NCI-H2107 (cell line): ENCODE measurements at places on chromosomes 1 and 21.

- DNase-seq, result no peak
Observed at GRCh38 chr1:40029608-40030007, 10.9 kb upstream of the CAP1 start.

- DNase-seq, result peak; percentile 86
Observed at GRCh38 chr1:93629101-93630059, 52.3 kb downstream of the BCAR3 start.

GRCh38 chr1:184739796-184740195 lies 14.9 kb downstream of the EDEM3 start:
- DNase-seq, result no peak

GRCh38 chr1:201892211-201892610 lies 3.5 kb downstream of the SHISA4 start:
- DNase-seq, result no peak

- no peak for DNase-seq
Observed at GRCh38 chr1:220818421-220819173, 31.9 kb downstream of the MTARC1 start.

DNA sequence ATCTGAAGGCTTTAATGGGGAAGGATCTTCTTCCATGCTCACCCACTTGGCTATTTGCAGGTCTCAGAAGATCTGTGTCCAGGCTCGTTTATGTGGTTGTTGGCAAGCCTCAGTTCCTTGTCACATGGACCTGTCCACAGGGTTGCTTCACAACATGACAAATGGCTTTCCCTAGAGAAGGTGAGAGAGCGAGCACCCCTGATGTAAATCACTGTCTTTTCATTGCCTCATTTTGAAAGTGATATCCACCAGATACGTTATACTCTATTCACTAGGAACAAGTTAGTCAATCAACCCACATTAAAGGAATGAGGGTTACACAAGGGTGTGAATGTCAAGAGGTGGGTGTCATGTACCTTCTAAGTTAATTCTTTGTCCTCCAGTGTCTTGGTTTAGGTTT lies 433.3 kb downstream of the RPS6KC1 start:
- DNase-seq, result no peak

DNA sequence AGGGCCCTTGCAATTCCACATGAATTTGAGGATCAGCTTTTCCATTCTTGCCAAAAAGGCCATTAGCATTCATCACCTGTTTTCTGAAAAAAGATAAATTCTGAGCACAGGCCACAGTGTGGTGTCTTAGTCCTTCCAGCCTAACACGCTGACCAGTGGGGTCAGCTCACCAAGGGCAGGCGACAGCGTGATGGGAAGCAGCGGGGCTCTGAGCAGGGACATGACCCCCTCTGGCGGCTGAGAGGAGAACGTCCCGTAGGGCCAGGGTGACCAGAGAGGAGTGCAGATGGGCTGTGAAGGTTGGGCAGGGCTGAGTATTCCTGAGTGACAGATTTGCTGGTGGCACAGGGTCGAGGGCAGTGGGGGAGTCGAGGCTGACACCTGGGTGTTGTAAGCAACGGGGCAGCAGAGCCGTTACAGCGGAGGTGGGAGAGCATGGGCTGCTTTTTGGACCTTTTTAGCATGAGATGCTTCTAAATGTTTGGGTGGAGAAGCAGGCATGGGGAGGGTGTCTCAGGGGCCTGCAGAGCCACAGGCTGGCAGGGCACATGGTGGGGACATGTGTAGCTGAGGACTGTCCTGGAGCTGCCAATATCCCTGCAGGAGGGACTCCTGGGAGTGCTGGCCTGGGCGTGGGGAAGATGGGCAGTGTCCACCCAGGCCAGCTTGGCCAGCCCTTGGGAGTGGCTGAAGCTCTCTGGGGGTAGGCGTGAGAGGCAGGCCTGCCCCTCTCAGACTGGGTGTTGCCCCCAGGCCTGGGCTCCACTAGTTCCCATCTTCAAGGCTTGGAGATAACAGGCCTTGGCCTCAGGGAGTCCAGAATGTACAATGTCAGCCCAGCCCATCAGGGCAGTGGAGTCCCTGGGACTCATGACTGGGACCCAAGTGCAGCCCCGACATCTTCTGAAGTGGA lies 8.6 kb upstream of the CALML6 start:
- no peak for DNase-seq

GRCh38 chr1:65265296-65265650 lies 44.1 kb upstream of the DNAJC6 start:
- no peak for DNase-seq

GRCh38 chr1:113133038-113133437 lies 60.0 kb downstream of the LRIG2 start:
- no peak for DNase-seq

DNA sequence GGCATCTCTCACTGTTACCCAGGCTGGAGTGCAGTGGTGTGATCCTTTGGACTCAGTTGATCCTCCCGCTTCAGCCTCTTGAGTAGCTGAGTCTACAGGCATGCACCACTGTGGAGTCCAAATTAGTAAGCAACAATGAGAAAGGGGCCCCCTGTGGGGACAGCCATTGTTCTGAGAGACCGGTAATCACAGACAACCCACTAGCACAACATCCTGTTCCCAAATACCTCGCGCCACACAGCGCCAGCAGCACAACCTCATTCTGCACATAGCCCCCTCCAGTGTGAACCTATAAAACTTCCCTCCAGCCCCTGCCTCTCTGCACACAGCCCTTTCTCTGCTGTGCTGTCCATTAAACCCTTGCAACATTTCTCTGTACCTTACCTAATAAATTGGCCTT lies 226.4 kb downstream of the DYRK1A start:
- no peak for DNase-seq

GRCh38 chr1:59006289-59006658 lies 222.4 kb upstream of the JUN start:
- DNase-seq, result no peak

DNA sequence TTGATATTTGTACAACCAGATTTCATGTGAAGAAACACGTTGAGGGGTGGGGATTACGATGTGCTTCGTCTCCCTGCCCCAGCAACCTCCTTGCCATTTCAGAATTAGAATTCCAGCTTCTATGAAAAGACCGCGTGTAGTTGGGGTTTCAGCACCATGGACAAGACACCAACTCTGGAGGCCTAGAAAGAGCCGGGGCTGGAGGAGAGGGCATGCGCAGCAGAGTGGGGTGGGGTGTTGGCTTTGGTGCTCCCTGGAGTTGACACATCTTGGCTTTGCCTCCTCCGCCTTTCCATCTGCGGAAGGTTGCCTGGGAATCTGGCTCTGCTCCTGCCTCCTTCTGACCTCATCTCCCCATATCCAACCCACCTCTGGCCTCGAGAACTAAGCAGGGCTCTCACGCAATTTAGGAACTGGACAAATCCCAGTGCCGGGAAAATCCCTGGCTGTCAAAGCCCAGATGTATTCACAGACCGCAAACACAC lies 11.8 kb downstream of the HTR6 start:
- no peak for DNase-seq

DNA sequence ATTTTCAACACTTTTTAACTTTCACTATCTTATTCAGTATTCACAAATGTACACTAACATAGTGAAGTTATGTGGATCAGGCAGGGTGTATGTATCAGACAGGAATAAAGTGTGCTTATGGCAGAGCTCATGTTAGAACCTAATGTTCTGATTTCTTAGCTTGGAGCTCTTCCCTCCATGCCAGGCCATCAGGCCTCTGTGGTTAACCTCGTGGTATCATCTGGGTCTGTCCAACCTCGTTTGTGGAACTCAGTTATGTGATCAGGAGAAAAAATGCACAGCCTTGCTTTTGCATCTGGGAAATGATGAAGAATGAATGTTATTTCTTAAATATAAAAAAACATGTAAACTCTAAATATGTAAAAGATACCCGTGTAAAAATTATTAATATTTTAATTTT lies 86.9 kb downstream of the MPZL1 start:
- DNase-seq, result no peak

- DNase-seq, result no peak
Observed at GRCh38 chr21:42311816-42312625, 3.2 kb downstream of the TFF3 start.

- no peak for DNase-seq
Observed at GRCh38 chr1:245370905-245371581, 216.3 kb downstream of the KIF26B start.

DNA sequence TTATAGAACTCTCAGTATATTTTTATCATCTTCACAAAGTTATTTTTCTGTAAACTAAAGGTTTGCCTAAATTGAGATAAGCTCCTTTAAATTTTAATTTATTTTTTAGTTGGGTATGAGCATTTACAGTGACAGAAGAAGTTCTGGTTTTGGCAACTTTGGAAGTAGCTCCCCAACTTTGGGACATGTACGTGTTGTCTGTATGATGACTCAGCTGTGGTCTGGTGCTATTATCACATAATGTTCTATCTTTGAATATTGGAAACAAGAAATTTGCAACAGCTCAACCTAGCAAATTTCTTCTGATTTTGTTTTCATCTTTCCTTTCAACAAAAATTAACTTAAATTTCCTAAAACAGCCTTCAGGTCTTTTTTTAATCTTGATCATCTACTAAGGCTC lies 46.6 kb upstream of the C1orf105 start:
- DNase-seq, result no peak

GRCh38 chr21:32035617-32036016 lies 162.8 kb downstream of the HUNK start:
- no peak for DNase-seq

DNA sequence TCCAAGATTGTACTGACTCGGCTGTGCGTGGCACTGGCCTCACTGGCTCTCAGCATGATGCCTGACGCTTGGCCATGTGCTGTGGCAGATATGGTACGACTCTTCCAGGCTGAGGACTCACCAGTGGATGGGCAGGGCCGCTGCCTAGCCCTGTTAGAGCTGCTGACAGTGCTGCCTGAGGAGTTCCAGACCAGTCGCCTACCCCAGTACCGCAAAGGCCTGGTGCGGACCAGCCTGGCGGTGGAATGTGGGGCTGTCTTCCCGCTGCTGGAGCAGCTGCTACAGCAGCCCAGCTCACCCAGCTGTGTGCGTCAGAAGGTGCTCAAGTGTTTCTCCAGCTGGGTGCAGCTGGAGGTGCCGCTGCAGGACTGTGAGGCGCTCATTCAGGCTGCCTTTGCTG lies 2.9 kb downstream of the IPO13 start:
- no peak for DNase-seq

- no peak for DNase-seq
Observed at GRCh38 chr1:21955501-21956281, 18.6 kb upstream of the HSPG2 start.

GRCh38 chr21:17402937-17403336 lies 109.9 kb upstream of the CXADR start:
- DNase-seq, result no peak

GRCh38 chr1:102891868-102892625 lies 216.3 kb downstream of the COL11A1 start:
- no peak for DNase-seq

DNA sequence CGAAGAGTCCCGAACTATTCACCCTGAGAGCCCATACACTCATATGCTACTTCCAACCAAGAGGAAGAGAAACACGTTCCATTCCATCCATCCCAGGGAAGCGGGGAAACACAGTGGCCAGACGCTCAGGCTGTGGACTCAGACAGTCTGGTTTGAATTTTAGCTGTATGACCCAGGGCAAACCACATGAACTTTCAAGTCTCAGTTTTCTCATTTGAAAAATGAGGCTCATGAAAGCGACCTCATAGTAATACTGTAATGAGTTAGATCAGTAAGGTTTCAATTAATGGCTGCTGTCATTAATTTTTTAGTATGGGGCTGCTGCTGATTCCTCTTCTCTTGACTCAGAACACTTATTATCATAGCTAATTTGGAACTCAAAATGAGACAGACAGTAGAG lies 1.5 kb downstream of the FCRL4 start:
- no peak for DNase-seq

DNA sequence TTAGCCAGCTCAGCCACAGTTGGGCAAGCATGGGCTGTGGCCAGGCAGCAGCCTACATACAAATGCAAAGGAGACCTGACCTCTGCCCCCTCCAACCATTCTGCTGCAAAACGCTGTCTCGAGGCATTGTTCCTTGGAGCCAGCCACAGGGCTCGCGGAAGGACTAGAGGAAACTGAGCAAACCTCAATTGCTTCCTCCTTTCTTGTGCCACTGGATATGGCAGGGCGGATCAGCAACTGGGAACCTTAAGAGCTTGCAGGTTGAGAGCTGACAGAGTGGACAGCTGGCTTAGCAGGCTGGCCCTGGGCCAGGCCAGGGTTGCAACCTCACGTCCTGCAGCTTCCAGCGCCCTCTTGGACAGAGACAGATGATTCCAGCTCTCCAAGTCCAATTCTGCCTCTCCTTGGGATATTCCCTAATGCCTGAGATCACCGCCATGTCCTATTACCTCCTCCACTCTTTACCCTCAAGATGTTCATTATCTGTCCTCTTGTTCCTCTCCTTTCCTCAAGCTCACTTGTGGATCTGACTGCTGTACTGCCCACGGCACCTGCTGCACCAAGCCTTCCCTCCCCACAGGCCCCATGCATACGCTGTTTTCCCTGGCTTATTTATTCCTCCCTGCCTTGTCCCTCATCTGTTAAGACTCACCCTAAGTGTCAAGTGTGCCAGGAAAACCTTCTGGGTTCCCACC lies 67.5 kb downstream of the SDC3 start:
- no peak for DNase-seq

GRCh38 chr1:244077473-244078220 lies 26.6 kb downstream of the ZBTB18 start:
- peak; percentile 20 for DNase-seq

GRCh38 chr1:75870951-75871350 lies 61.3 kb downstream of the ASB17 start:
- DNase-seq, result no peak

- no peak for DNase-seq
Observed at GRCh38 chr1:190140644-190141043, 337.0 kb downstream of the BRINP3 start.

- DNase-seq, result no peak
Observed at GRCh38 chr1:210123383-210123782, 109.2 kb upstream of the SERTAD4 start.

- DNase-seq, result no peak
Observed at GRCh38 chr1:164518692-164519332, 40.2 kb upstream of the PBX1 start.

DNA sequence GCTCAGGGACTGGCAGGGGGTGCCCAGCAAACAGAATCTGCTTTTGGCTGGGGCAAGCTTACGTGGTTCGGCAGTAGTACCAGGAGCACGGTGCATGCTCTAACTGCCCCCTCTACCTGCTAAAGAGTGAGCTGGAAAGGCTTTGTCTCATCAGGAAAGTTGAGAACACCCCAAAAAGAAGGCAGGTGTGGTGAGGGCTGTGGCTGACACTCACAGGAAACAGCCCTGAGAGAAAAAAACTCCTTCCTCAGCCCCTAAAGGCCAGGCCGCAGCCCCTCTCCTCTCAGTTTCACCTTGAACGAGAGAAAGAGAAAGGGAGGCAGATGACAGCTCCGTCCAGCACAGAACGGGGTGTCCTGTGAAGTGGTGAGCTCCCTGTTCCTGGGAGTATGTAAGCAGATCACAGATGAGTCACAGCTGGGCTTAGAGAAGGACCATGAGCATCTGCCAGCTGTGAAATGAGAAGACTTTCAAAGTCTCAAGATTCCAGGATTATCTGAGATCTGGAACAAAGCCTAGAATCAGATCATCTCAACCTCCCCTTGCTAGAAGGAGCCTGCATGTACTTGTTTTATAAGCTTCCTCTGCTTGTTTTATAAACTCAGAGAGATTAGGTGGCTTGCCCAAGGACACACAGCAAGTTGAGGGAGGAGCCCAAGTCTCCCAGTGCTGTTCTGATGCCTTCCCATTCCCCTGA lies 13.4 kb downstream of the LAPTM5 start:
- no peak for DNase-seq
